ENCODE measurements at places on chromosomes 3 and 15.

- no peak for DNase-seq
Observed at GRCh38 chr3:183576487-183577107, 21.1 kb upstream of the KLHL6 start.

- DNase-seq, result peak; percentile 11
Observed at GRCh38 chr3:73868688-73869315, 244.1 kb upstream of the PDZRN3 start.

- no peak for DNase-seq
Observed at GRCh38 chr3:102301155-102301880, 133.5 kb upstream of the ZPLD1 start.

- DNase-seq, result no peak
Observed at GRCh38 chr3:177683586-177683985, 486.3 kb upstream of the TBL1XR1 start.

DNA sequence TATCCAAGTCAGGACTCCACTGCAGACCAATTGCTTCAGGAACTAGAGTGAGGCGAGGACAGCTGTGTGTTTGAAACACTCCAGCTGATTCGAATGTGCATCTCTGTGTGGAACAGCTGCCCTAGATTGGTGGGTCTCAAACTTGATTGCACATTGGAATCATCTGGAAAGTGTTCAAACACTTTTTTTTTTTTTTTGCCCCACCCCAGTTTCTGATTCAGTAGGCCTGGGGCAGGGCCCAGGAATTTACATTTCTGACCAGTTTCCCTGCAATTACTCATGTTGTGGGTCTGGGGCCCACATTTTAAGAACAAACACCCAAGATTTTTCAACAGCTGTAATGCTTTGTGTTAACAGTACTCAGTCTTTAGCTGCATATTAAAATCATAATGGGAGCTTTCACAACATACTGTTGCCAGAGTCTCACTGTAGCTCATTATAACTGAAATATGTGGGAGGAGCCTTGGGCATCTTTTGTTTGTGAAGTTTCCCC is 156.6 kb downstream of the NR1D2 start:
- no peak for DNase-seq

DNA sequence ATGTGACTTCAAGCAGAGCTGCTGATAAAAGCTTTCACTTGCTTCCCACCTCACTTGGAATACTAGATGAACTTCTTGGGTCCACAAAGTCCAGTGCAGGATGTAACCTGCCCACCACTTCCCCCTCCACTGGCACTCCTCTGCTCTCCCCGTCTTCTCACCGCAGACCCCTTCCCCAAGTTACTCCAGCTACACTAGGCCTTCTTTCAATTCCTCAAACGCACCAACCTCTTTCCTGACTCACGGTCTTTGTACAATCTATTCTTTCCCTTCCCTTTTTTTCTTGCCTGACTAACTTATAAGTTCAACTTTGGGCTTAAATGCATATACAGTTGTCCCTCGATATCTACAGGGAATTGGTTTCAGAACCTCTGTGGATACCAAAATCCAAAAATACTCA is 5.2 kb upstream of the ATP13A3 start:
- DNase-seq, result no peak

- DNase-seq, result no peak
Observed at GRCh38 chr3:167729591-167729990, 5.1 kb downstream of the PDCD10 start.

DNA sequence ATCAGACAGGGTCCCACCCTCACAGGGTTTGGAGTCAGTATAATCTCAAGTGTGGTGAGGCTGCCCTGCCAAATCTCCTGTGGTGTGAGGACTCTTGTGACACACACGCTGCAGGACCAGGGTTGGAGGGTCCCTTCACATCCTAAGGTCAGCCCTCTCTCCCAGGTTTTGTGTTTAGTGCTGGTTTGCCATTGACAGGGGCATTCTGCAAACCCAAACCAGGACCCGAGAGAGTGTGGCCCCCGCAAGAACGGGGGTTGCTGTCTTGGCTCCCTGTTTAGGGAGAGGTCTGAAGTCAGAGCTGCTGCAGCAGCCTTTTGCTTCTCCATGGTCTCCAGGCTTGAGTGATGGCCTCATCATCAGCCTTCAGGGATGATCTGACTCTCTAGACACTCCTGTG is 14.7 kb downstream of the FAM107A start:
- no peak for DNase-seq

- no peak for DNase-seq
Observed at GRCh38 chr3:84442533-84442932, 516.3 kb upstream of the CADM2 start.

DNA sequence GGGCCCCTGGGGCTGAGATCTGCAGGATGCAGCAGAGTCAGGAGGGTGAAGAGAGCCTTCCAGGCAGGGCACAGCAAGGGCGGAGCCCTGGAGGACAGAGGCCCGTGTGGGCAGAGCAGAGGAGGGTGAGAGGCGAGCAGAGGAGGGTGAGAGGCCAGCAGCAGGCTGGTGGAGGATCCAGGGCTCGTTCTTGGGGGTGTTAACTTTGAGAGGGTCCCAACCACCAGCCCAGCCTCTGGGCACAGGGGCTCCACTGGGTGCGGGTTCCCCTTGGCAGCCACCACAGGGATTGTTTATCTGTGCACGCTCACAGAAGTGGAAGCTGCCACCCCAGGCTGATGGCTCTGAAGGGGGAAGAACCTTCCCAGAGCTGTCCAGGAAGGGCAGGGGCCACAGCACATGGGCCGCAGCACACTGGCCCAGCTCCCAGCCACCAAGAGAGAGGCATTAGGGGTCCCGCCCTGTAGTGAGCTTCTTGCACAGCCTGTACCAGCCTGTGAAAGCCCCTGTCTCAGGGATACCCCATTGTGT is 9.3 kb upstream of the PLXND1 start:
- DNase-seq, result no peak

- DNase-seq, result no peak
Observed at GRCh38 chr3:98982351-98982750, 80.9 kb upstream of the DCBLD2 start.

GRCh38 chr3:107598926-107599771 is 76.4 kb downstream of the BBX start:
- no peak for DNase-seq

DNA sequence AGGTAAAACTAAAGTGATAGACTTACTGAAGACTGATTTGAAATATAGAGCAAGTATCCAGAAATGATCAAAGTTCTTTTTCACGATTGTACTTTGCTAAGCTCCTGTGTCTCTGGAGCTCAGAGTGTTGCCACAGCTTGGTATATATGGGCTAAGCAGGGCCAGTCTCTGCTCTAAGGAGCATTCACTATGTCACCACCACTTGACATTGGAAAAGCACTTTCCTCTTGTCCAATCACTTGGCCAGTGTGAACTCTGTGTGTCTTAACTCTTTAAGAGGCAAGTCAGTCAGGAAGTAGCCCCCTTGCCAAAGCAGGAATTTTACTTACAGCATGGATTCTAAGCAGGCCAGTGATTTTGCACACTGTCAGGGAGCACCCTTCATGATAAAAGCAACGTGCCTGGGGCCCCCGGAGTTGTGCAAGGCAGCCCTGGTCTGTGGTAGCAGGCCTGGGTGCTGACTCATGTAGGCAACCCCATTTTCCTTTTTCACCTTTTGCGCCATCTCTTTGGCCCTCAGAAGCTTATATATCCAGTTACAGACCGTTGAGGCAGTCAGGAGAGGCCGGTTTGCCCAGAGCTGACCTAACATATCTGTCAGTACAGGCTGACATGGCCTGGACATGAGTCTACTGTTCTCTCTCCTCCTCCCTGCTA is 73.0 kb downstream of the HCN4 start:
- no peak for DNase-seq

GRCh38 chr3:126314790-126315658 is 42.2 kb downstream of the KLF15 start:
- no peak for DNase-seq

DNA sequence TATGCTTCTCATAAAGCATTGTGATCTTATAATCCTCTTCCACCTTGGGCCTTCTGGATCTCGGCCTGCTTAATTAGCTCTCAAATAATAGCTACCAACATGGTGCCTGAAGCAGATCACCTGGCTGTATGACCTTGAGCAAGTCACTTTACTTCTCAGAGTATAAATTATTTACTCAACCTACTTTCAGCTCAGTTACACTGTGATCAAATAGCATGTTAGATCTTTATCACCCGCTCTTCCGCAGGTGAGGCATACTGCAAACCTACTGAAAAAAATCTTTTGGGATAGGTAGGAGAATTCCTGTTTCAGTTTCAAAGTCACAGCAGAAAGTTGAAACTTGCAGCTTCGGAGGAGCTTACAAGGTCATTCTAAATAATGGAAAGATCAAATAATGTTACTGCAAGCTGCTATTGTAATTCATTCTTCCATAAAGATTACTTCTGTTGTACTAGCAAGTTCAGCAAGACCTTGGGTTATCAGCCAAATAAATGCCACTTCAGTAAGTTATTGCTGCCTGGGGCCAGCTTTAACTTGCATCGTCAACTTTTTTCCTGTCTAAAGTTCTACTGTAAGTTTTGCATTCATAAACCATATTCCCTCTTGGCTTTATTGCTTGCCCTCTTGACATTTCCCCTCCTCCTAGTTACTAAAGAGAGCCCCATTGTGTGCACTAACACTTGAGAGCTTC is 268.4 kb upstream of the ATP11B start:
- DNase-seq, result no peak

DNA sequence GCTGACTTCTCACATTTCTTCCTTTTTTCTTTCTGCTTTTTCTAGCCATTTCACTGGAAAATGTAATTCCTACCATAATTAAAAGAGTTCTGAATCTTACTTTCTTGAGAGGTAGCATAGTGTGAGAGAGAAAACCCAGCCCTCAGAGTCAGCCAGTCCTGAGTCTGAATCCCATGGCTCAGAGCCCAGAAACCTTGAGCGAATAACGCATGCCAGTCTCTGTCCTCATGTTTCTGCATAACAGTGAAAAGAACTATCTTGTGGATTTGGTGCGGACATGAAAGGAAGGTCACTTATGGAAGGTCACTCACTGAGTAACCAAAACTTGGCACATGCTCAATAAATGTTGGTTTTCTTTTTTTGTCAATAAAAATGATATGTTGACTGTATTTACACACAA is 29.3 kb upstream of the SLCO3A1 start:
- DNase-seq, result no peak

- peak; percentile 10 for DNase-seq
Observed at GRCh38 chr3:146581951-146582467, 23.1 kb downstream of the PLSCR5 start.

DNA sequence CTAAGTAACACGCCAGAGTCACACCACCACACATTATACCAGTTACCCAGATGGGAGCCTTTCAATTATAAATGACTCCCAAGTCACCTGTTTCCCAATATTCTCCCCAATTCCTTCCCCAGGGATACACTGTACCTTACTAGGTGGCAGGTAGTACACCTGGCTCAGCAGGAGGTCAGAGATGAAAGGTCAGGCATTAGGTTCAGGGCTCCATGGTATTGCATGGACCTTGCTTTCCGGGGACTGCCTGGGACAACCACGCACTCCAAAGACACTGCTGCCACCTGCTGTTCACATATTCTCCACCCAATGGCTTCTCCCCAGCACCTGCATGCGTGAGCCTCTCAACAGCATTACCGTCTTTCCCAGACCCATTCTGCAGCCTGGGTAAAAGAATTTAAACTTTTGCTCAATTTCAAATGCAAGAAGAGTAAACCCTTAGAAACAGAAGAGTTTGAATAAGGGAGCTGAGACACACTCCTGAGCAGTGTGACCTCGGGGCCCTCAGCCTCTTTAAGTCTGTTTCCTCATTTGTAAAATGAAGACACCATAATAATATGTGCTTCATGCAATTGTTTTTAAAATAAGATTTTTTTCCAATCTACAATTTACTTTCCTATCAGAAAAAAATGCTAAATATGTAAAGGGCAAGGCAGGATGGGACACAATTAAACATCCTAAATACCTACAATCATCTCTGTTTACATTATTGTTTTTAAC is 28.0 kb upstream of the LACTB start:
- DNase-seq, result no peak

GRCh38 chr3:43496740-43497375 is 125.0 kb downstream of the ANO10 start:
- no peak for DNase-seq

GRCh38 chr3:99562990-99563607 is 75.3 kb upstream of the COL8A1 start:
- DNase-seq, result no peak

DNA sequence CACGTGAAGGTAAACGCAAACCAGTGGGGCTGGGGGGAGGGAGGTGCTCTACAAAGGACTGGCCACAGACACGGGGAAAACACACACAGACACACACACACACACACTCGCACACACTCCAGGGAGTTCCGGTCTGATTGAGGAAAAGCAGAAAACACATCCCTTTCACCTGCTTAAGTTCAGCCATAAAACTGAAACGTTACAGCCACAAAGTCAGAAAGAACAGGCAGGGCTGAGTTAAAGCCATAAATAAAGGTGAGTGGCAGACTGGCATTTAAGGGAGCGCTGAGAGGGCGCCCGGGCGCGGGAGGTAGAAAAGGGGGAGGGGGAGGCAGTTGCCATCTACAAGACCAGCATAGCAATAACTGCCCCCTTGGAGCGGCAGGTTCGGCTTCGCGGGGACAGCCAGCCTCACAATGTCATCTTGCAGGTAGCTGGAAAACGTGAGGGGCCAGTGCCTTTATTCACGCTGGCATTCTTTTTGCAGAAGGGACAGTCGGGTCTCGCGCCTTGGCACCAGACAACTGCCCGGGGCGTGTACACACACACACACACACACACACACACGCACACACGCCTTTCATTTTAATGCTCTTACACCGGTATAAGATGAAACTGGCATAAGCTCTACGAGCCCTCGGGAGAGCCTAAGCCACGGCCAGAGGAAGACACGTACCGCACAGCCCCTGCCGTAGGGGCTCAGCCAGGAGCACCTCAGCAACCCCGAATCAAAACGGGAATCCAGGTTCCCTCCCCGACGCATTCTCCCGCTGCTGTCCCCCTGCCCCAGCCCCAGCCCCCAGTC is 866 bp downstream of the TNIK start:
- DNase-seq, result no peak

GRCh38 chr3:81490541-81491288 is 270.7 kb downstream of the GBE1 start:
- peak; percentile 45 for DNase-seq

DNA sequence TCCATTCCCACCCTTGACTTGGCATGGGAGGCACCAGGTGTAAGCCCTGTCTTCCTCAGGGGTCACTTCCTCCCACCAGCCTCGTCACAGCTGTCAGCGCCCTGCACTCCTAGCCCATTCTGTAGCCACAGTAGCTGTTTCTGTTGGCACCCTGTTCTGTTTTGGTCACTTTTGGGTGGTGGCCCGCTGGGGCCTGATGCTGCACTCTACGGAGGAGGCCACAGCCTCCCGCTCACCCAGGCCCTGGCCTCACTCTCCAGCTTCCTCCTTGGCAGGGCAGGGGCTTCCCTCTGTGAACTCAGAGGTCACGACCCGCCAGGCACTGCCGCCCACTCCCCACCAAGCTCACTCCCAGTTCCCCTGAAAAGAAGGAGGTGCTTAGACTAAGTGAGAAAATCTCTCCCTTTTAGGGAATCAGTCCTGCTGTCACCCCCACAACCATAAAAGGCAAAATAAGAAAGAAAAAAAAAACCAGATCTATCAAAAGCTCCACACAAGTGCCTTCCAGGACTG is 68.4 kb downstream of the MGLL start:
- DNase-seq, result no peak

- peak; percentile 14 for DNase-seq
Observed at GRCh38 chr15:48052946-48053345, 67.8 kb upstream of the SLC24A5 start.

- peak; percentile 81 for DNase-seq
Observed at GRCh38 chr3:42179110-42179725, 86.8 kb downstream of the CCK start.
